ENCODE measurements at places on chromosomes 7 and 10. TPM values are rescaled to one million over a fixed set of nuclear protein-coding genes. Genes with fewer than 3 reads are reported as not detected.

Gene CYP3A4
- total RNA-seq: not detected

Gene TEX47
- not detected for total RNA-seq

Gene MPP7
- 0.38 TPM for total RNA-seq

Gene PCLO
- total RNA-seq: 0.19 TPM

Gene CELF2
- total RNA-seq: 6.7 TPM

Gene IFIT5
- total RNA-seq: 40.0 TPM
